ENCODE measurements at places on chromosomes 4 and X.

DNA sequence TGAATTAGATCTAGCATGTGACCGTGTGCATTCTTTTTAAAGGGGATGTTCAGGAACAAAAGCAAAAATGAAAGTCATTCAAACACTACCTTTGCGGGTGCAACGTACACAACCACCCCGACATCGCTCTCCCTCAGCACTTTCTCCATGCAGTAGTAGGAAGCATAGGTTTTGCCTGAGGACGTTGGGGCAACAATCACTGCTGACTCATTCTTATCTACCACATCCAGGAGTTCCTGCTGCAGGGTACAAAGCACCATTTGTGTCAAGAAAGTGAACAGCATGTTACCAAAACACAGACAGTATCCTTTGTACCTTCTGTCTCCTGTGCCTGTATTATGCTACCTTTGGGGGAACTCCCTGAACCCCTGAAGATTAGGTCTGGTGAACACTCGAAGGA lies 58.6 kb downstream of the DDX60L start:
- DNase-seq = peak; percentile 93

- peak; percentile 16 for DNase-seq
These were observed 3.2 kb downstream of the RPS6KA3 start for GRCh38 chrX:20263474-20263873.

GRCh38 chr4:8699479-8700145 lies 107.0 kb downstream of the CPZ start:
- no peak for DNase-seq

GRCh38 chr4:54118850-54119589 lies 19.1 kb downstream of the GSX2 start:
- no peak for DNase-seq

- DNase-seq = no peak
These were observed 27.9 kb upstream of the BBS7 start for GRCh38 chr4:121898150-121898549.

GRCh38 chrX:54799046-54799445 lies 991 bp upstream of the ITIH6 start:
- DNase-seq = no peak

- DNase-seq = peak; percentile 8
These were observed 65.6 kb downstream of the RAB40A start for GRCh38 chrX:103453655-103454054.

DNA sequence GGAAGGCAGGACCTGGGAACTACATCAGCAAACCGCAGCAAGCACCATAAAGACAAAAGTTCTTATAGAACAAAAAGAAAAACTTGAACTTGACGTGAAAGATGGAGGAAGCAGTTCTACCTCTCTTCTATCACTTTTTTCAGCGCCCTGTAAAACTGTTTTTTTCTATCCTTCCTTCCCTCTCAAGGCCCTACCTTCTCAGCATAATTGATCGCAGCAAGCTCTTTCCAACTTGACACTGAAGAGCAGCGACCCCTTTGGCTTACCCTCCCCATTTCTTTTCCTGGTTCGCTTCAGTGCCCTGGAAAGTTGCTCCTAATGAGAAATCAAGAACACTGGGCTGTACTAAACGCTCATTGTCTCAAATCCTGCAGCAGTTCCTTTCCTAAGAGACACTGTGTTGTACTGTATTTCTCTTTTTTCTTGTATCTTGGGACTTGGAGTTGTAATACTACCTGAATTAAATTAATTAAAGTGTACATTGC lies 150.6 kb upstream of the SLC4A4 start:
- DNase-seq = no peak

GRCh38 chr4:187364401-187364800 lies 631.2 kb upstream of the ZFP42 start:
- DNase-seq = no peak

- DNase-seq = no peak
These were observed 417 bp downstream of the PPP2R2C start for GRCh38 chr4:6472008-6472386.

GRCh38 chr4:151107063-151107462 lies 7.6 kb downstream of the RPS3A start:
- DNase-seq = no peak

DNA sequence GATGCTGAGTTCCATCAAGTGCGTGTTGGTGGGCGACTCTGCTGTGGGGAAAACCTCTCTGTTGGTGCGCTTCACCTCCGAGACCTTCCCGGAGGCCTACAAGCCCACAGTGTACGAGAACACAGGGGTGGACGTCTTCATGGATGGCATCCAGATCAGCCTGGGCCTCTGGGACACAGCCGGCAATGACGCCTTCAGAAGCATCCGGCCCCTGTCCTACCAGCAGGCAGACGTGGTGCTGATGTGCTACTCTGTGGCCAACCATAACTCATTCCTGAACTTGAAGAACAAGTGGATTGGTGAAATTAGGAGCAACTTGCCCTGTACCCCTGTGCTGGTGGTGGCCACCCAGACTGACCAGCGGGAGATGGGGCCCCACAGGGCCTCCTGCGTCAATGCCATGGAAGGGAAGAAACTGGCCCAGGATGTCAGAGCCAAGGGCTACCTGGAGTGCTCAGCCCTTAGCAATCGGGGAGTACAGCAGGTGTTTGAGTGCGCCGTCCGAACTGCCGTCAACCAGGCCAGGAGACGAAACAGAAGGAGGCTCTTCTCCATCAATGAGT lies 46.6 kb downstream of the RHOH start:
- DNase-seq = no peak
